Right atrium auricular region (tissue), 2 donors: ENCODE measurements at places on chromosomes 7 and 10. TPM values are rescaled to one million over a fixed set of nuclear protein-coding genes. Genes with fewer than 3 reads are reported as not detected.

- H3K27ac ChIP-seq = no peak overlapping the region
- no peak for DNase-seq
- no peaks in the 10 kb centered on the region for H3K27me3 ChIP-seq
- no peaks in the 10 kb centered on the region for H3K4me1 ChIP-seq
Measured at GRCh38 chr10:115606086-115606485, 512.9 kb downstream of the ATRNL1 start.

GRCh38 chr10:49527061-49527460, 11.9 kb downstream of the ERCC6 start:
- no peak for DNase-seq
- no peak overlapping the region for H3K4me3 ChIP-seq
- no peak overlapping the region for H3K27ac ChIP-seq
- no peaks in the 10 kb centered on the region for H3K27me3 ChIP-seq
- peaks cover 68% of the 10 kb centered on the region for H3K36me3 ChIP-seq

GRCh38 chr7:131016230-131016629, 282.2 kb upstream of the KLF14 start:
- H3K27me3 ChIP-seq = no peaks in the 10 kb centered on the region
- H3K36me3 ChIP-seq = no peaks in the 10 kb centered on the region
- no peak overlapping the region for H3K27ac ChIP-seq
- DNase-seq = no peak

- H3K36me3 ChIP-seq = no peaks in the 10 kb centered on the region
- peak; percentile 47 for DNase-seq
- H3K4me3 ChIP-seq = no peak overlapping the region
- H3K27me3 ChIP-seq = no peaks in the 10 kb centered on the region
- H3K27ac ChIP-seq = no peak overlapping the region
Measured at GRCh38 chr10:46226232-46226631, 60.6 kb upstream of the ANTXRL start.

CLRN3 gene
- total RNA-seq = not detected

DNA sequence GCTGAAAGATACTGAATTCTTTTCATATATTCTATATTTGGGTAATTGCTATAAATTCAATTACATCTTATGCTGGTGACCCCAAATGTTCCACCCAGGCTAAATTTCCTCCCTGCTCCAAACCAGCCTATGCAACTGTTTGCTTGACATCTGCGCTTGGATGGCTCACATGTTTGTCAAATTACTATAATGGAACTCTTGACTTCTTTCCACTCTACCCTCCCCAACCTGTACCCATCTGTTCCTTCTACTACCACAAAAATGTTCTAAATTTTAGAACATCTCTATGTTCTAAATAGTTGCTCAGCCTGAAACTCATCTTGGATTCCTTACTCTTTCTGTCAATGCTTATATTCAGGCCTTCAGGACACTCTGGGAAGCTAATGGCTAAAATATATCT, 249.9 kb upstream of the SMIM30 start:
- no peak overlapping the region for H3K4me3 ChIP-seq
- no peaks in the 10 kb centered on the region for H3K4me1 ChIP-seq
- H3K36me3 ChIP-seq = no peaks in the 10 kb centered on the region
- no peak for DNase-seq
- H3K27me3 ChIP-seq = no peaks in the 10 kb centered on the region

HGF gene
- 3.5 TPM for total RNA-seq

AKR1B1 gene
- total RNA-seq = 69.1 TPM

GRCh38 chr7:129434675-129435318, 565 bp downstream of the STRIP2 start:
- peak overlapping the region; percentile 83 for H3K27ac ChIP-seq
- peaks cover 17% of the 10 kb centered on the region for H3K4me1 ChIP-seq
- H3K36me3 ChIP-seq = no peaks in the 10 kb centered on the region
- H3K27me3 ChIP-seq = no peaks in the 10 kb centered on the region

TEX47 gene
- not detected for total RNA-seq

DNA sequence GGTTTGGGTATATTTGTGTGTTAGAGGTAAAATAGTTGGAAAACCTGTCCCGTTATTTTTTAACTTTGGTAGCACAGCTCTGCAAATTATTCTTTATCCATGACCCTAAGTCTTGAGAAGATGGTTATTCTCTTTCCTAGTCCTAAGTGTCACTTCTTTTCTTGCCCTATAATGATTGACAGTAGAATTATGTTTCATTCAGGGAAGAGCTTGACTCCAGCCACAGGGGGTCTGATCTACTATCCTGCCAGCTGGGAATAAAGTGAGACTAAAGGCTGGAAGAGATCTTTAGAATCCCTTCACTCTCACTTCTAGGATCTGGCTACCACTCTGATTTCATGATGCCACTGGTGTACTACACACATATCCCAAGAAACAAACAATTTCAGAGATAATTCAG, 90.4 kb downstream of the PHTF2 start:
- H3K36me3 ChIP-seq = no peaks in the 10 kb centered on the region
- H3K27me3 ChIP-seq = no peaks in the 10 kb centered on the region
- no peak for DNase-seq
- no peak overlapping the region for H3K27ac ChIP-seq
- H3K4me3 ChIP-seq = no peak overlapping the region
- no peaks in the 10 kb centered on the region for H3K4me1 ChIP-seq

DNA sequence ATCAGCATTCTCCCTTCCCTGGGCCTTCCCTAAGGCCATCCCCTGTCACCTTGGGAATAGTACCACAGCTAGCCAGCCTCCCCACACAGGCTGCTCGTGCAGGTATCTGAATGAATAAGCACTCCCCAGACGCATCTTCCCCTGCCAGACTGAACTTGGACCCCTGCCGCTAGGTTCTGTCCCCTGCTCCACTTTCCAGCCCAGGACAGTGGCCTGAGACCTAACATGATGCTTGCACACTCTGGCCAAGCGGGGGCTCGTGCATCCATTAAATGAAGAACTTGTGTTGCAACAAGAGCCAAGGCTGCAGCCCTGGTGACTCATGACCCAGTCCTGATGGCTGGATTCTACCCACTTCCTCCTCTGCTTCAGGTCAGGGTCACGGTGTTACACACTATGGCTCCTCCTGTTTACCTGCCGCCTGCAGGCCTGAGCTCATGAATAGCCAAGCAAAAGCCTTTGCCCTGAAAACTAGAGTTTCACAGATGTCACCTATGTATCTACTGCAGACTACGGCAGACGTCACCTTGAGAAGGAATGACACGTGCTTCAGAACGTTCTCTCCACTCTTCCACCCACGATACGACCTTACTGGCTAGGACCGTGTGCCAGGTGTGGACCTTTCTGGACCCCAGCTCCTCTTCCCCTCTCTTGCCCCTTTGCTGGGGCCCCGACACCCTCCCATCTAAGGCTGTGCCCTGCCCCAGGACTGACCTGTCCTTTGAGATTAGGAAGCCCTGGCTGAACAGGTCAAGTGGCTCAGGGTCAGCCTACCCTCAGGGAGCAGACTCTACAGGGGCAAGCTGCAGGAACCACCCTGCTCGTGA, 6.5 kb downstream of the ASB13 start:
- DNase-seq = peak; percentile 72
- H3K36me3 ChIP-seq = no peaks in the 10 kb centered on the region

- no peaks in the 10 kb centered on the region for H3K4me1 ChIP-seq
- H3K36me3 ChIP-seq = no peaks in the 10 kb centered on the region
- H3K27me3 ChIP-seq = no peaks in the 10 kb centered on the region
Measured at GRCh38 chr10:104678658-104679057, 37.6 kb downstream of the SORCS3 start.

- H3K36me3 ChIP-seq = no peaks in the 10 kb centered on the region
- no peak for DNase-seq
- H3K4me3 ChIP-seq = no peak overlapping the region
- no peaks in the 10 kb centered on the region for H3K27me3 ChIP-seq
- H3K4me1 ChIP-seq = no peaks in the 10 kb centered on the region
Measured at GRCh38 chr7:33591490-33591889, 313.8 kb upstream of the BMPER start.

CLEC5A gene
- total RNA-seq = 1.7 TPM
